Central memory CD8-positive, alpha-beta T cell (primary cell): ENCODE measurements at places on chromosomes 12 and 14.

GRCh38 chr12:77352946-77353345 is 287.6 kb upstream of the E2F7 start:
- no peaks in the 10 kb centered on the region for H3K36me3 ChIP-seq
- no peak overlapping the region for H3K27ac ChIP-seq
- no peak overlapping the region for H3K4me3 ChIP-seq
- H3K4me1 ChIP-seq: no peaks in the 10 kb centered on the region

DNA sequence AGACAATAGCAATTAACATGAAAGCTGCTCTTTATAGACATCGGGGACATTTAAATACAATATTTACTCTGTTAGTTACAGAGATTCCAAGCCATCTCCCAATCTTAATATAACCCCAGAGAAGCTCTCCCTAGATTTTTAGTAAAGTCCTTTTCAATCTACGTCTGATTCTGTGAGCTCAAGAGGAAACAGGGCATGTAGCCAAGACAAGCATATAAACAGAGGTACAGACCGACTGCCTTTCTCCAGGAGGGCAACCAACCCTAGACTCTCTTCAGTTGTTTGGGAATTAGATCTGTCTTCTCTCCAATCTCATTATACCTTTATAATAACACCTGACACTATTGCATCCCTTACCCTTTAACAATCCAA is 57.4 kb downstream of the TMTC1 start:
- no peaks in the 10 kb centered on the region for H3K36me3 ChIP-seq
- DNase-seq: no peak
- H3K4me1 ChIP-seq: no peaks in the 10 kb centered on the region
- H3K27me3 ChIP-seq: no peaks in the 10 kb centered on the region
- H3K27ac ChIP-seq: no peak overlapping the region

DNA sequence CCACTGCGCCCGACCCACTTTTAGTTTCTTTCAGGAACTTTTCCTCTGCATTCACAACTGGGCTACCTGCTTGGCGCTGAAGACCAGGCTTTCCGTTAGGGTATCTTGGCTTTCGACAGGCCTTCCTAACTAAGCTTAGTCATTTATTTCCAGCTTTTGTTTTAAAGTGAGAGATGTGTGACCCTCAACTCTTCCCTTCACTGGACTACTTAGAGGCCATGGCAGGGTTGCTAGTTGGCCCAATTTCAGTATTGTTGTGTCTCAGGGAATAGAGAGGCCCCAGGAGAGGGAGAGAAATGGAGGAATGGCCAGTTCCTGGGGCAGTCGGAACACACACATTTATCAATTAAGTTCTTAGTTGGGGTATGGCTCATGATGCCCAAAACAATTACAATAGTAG is 10.4 kb downstream of the MTA1 start:
- no peak for DNase-seq
- peaks cover 8% of the 10 kb centered on the region for H3K36me3 ChIP-seq
- peaks cover 11% of the 10 kb centered on the region for H3K4me1 ChIP-seq
- H3K27ac ChIP-seq: no peak overlapping the region

DNA sequence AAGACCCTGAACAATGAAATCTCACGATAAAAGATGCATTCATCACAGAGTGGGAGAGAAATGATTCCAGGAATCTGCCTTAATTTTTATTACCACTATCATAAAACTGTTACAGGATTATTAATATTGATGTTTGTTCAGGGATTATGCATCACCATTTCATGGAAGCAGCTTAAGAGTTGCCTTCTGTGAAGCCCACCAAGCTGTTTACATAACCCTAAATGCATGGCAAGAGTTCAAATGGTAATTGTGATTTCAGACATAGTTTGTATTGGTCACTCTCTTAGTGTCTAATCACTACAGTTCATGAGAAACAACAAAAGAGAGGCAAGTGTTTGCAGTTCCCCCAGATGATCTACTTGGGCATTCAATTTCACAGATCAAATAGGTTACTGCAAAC is 527.7 kb downstream of the RPS29 start:
- no peak overlapping the region for H3K27ac ChIP-seq
- H3K4me3 ChIP-seq: no peak overlapping the region
- H3K4me1 ChIP-seq: no peaks in the 10 kb centered on the region
- no peaks in the 10 kb centered on the region for H3K36me3 ChIP-seq
- H3K27me3 ChIP-seq: no peaks in the 10 kb centered on the region
- no peak for DNase-seq

- no peak overlapping the region for H3K4me3 ChIP-seq
- no peak for DNase-seq
- no peaks in the 10 kb centered on the region for H3K36me3 ChIP-seq
- H3K4me1 ChIP-seq: peaks cover 22% of the 10 kb centered on the region
Observed at GRCh38 chr12:68042212-68042699, 53.0 kb downstream of the IFNG-AS1 start.

- no peaks in the 10 kb centered on the region for H3K4me1 ChIP-seq
- H3K4me3 ChIP-seq: no peak overlapping the region
- no peak overlapping the region for H3K27ac ChIP-seq
- no peak for DNase-seq
Observed at GRCh38 chr14:38964630-38965029, 138.4 kb downstream of the SEC23A start.
